NCI-H2029 (cell line): ENCODE measurements at places on chromosomes 4 and X.
A peak's percentile ranks its signal among the peaks of the same experiment; 100 is the strongest.

DNA sequence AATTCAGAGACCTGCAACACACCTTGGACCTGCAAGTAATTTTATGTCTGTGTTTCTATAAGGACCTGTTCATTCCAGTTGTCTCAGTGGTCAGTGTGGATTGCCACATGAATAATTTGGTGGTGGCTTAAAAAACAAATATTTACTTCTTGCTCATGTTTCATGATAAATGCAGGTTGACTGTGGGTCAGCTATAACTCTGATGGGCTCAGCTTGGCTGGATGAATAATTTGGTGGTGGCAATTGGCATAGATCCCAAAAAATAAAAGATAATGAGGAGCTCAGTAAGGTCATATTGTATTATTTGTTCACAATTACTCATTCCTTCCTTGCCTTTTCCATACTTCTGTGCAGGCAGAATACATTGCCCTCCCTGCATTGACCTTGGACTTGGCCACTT, 18.9 kb upstream of the SCRG1 start:
- DNase-seq = no peak

DNA sequence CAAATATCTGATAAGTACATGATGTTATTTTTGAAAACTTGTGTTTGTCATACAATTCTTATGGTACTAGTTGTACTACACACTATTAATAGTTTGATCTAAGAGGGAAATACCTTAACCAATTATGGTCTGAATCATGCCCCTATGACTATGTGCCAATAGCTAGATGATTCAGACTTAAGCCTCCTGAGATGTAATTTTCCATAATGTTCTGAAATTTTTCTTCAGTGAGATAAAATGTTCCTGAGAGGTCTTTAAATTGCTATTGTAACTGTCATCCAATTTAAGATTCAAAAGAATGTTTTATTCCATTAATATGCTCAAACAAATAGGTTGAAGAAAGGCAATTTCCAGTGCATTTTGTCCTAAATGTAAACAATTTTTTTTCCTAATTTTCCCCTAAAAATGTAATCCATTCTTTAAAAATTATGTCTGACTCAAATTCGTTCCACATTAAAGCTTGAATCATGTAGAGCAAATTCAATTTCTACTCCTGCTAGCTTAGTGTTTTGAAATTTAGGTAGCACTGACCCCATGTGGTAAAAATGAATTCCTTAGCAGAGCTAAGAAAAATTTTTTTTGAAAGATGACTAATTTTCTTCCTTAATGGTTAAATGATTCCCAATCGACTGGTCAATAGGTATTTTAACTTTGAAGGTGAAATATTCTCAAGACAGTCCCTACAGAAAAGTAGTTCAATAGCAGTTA, 49.1 kb downstream of the APOOL start:
- no peak for DNase-seq

DNA sequence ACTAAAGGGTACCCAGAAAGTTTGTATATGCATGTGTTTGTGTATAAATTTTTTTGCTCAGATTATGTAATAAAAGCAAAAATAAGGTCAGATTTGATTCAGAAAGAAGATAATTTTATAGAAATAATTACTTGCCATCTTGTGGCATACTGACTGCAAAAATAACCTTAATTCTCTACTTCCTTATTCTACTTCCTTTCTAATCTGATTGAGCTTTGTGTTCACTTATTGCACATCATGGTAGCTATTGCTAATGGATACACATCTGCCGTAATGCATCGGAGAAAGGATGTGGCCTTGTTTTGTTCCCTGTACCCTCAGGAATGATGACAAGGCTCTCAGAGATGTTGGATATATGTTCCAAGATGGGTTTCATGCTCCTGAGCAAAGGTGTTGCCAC, 10.5 kb upstream of the GNPDA2 start:
- no peak for DNase-seq

DNA sequence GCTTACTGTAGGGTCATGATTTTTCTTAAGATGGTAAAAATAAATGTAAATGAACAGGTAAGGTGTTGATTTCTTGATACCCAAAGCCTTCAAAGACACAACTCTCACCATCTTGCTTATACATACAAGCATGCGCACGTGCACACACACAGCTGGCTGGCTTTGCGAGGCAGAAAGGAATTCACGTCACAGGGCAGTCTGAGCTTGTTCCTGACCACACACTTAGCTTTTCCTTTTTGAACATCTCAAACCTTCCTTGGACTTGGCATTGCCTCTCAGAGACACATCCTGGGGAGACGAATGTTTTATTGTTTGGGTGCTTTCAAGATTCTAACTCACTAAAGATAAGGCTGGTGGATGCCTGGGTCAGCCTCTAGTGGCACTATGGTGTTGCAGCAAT, 175.0 kb downstream of the NHS start:
- no peak for DNase-seq

DNA sequence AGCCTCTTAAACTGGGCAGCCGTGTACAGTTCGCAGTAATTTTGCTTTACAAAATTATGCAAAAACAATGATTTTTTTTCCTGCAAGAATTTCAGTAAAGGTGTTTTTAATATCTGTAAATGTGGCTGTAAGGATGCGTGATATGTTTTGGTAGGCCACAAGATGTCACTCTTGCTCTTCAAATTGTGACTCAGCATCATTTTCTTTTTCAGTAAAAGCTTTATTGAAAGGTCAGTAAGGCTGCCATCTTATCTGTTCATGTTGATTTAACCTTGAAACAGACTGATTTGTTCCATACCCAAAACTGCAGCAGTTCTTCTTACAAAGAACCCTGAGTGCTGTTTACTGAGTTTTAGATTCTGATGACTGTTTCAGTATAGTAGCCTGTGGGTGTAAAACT, 39.9 kb downstream of the TXLNG start:
- DNase-seq = no peak

- peak; percentile 9 for DNase-seq
These were observed 201.8 kb downstream of the SOWAHB start for GRCh38 chr4:76696109-76696508.

- no peak for DNase-seq
These were observed 4.7 kb downstream of the THAP9 start for GRCh38 chr4:82905205-82905604.

DNA sequence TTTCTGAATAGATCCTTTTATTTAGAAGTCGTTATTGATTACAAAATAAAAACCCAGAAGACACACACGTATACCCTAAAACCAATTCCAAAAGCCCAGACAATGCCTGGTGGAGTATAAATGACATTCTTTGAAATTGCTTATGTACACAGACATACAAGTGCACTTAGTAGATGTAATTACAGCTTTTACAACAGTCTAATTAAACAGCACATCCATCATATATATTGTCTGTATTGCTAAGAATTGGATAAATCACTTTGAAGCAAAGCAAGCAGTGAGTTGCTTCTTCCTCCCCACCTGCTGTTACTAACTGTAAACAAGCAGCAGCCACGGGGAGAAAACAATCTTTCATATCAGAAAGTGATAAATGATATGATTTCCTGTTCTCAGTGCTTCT, 645.7 kb downstream of the TLL1 start:
- no peak for DNase-seq

DNA sequence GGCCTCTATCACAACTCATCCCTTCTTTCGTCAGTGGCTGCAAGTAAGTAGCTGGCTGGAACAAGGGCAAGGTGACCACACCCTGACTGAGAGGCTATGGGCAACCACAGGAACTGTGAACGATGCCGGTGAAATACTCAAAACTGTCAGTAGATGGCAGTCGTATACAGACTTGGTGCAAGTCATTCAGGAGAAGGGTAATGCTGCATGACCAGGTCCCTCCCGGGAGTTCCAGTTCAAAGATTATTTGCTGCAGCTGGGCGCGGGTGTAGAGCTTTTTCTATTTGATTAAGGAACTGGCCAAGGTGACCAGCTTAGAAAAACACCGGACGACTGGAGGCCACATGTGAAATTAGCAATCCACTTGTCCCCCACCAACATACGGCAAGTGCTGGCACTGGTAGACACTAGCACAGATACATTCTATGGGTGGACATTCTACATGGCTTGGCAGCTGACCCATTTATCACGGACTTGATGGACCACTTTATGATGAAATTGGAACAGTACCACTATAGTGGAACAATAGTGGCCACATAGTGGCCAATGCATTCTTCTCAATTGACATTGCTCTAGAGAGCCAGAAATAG, 726.6 kb downstream of the TRAM1L1 start:
- peak; percentile 71 for DNase-seq

- no peak for DNase-seq
These were observed 1759.1 kb downstream of the ARAP2 start for GRCh38 chr4:34485252-34485651.

- DNase-seq = no peak
These were observed 100.9 kb downstream of the CXXC4 start for GRCh38 chr4:104393655-104394324.

DNA sequence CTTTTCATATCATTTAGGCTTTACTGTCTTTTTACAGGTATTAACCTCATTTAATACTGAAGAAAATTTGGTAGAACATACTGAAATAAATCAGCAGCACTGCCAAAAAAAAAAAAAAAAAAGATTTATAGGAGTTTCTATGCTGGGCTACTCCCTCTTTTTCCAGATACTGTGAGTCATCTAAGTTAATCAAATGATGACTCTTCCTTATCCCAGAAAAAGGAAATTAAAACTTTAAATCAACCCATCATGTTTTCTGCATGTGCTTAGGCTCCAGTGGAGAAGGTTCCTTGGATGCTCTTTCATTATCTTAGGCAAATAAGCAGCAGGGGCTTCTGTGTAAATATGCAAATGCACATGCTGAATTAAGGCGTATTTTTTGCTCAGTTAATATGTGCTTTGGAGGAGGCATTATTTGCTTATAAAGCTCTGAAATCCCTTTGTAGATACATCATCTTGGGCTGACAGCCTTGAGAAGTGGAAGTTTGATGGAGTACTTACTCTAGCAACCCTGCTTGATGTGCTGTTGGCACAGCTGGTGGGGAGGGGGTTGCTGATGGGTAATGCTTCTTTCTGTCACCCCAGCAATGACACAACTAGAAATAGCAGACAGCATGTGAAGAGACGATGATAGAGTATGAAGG, 136.1 kb downstream of the C4orf33 start:
- DNase-seq = no peak

- DNase-seq = no peak
These were observed 476.4 kb upstream of the HS3ST1 start for GRCh38 chr4:11904846-11905739.

DNA sequence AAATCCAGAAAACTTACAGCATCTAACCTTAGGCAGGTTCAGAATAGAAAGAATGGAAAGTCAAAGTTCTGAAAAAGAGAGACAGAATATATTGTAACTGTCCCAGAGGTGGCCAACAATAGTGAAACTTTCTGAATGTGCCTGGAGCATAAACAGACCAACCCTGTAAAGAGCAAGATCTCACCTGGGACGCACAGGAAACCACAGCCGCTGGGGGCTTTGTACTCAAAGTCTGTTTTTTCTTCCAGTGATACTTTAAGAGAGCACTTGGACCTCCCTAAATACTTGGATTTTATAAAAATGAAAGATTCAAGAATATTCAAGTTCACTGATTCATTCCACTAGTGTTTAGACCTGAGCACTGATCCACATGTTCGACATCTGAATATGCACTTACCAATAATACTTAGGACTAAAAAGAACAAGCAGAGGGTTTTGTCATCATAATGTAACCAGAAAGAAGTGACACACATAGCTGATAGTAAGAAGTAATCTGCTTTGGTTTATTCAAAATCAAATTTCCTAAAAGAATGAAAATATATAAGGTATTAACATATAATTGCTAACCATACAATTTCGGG, 35.3 kb downstream of the ARAP2 start:
- DNase-seq = no peak

- DNase-seq = no peak
These were observed 113.1 kb upstream of the INPP4B start for GRCh38 chr4:142959173-142959572.

- DNase-seq = no peak
These were observed 64.4 kb upstream of the PDLIM3 start for GRCh38 chr4:185599553-185600243.

DNA sequence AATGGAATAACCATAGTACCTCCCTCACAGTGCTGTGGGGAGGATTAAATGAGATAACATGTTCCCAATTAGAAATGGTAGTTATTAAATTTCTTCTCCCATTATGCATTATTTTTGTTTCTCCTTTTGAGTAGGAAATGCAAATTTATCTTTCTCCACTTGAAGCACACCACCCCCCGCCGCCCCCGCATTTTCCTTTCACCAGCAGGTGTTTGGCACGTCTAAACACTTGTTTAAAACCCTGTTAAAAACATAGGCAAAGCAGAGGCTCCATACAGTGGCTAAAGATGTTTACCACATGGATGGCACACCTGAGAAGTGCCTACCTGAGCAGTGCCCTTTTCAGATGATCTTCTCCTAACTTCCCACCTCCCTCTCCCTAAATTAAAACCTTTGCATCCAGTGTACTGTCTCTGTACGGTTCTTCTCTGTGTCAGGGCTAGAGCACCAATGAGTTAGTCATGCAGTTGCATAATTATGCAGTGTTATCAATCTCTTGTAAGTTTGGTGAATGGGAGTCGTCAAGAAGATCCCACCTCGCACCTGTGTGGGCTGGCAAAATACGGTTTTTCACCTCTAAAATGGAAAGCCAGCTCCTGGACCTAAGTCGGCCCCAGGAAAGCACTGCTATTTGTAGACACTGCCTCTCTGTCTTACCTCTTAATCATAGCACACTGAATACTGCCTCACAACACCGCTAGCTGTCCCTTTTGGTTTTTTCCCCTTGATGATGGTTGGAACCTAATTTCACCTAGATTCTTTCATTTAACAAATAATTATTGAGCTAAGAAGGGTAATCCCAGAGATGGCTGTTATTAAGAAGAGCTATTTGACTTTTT, 122.0 kb downstream of the CT47B1 start:
- DNase-seq = peak; percentile 5

DNA sequence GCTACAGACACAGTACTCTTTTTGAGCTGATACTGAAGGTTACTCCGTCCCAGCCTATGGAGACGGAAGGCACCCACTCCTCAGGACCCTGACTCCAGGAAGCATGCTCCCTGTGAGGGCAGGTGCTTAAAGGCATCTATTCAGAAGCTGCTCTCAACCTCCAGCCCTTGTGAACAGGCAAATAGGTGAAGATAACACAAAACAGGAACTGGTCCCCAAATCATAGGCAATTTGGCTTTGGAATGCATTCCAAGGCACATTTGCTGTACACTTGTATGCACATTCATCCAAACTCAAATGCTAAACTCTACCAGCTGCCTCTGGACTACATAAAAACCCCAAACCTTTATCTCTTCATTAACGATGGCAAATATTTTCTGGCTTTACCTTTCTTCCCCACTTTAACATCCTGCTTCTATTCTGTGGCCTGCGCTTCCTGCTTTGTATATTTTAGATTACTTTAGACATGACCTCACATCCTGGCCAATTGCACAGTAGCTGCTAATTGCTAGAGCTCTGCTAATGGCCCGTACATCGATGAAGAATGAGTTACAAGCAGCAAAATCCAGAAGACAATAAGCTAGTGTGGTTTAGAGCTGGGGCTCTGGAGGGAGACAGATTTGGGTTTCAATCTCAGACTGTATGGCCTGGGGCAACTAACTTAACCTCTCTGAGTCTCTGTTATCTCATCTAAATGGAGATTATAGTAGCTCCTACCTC, 3.2 kb downstream of the SEL1L3 start:
- no peak for DNase-seq

GRCh38 chr4:8307121-8307520, 37.6 kb downstream of the HTRA3 start:
- no peak for DNase-seq

- DNase-seq = no peak
These were observed 430.7 kb downstream of the IDS start for GRCh38 chrX:149074398-149074797.
